ENCODE measurements at places on chromosomes 6 and 20.
A peak's percentile ranks its signal among the peaks of the same experiment; 100 is the strongest.

GRCh38 chr6:3405679-3406078 is 51.2 kb downstream of the SLC22A23 start:
- DNase-seq, result peak; percentile 77

GRCh38 chr6:152554851-152555250 is 82.3 kb downstream of the SYNE1 start:
- no peak for DNase-seq

GRCh38 chr6:105357165-105357564 is 45.7 kb downstream of the PREP start:
- DNase-seq, result no peak

- DNase-seq, result peak; percentile 84
Observed at GRCh38 chr20:47985092-47985850, 200.0 kb upstream of the SULF2 start.

DNA sequence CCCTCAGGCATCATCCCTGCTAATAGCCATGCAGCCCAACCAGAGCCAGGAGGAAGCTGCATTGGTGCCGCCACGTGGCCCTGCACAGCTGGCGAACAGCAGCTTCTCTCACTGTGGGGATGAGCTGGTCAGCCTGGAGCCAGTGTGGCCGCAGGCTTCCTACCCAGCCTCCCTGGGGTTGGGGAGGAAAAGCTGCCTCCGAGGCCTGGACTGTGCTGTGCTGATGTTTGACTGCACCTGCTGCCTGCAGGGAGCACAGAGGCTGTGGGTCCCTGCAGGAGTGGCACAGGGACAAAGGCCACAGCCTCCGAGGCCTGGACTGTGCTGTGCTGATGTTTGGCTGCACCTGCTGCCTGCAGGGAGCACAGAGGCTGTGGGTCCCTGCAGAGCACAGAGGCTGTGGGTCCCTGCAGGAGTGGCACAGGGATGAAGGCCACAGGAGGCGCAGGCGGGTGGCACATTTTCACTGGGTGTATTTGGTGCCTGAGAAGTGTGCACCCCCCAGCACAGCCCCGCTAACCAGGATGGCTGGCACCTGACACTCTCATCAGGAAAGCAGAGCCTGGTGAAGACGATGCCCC is 83.9 kb downstream of the DLL1 start:
- no peak for DNase-seq

DNA sequence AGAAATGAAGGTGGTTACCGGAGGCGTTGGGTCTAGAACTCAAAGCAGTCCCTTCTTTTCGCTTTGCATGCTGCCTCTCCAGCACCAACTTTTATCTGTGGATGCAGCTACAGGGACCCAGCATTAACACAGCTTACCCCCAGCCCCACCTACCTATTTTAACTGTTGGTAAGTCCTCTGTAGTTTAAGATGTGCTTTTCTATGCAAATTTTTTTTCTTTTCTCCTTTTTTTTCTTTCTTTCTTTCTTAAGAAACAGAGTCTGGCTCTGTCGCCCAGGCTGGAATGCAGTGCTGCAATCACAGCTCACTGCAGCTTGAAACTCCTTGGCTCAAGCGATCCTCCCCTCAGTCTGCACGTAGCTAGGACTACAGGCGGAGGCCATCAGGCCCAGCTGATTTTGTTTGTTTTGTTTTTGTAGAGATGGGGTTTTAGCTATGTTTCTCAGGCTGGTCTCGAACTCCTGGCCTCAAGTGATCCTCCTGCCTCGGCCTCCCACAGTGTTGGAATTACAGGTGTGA is 6.5 kb upstream of the USP45 start:
- DNase-seq, result peak; percentile 45

- DNase-seq, result no peak
Observed at GRCh38 chr20:21259346-21259745, 43.8 kb upstream of the XRN2 start.

- DNase-seq, result no peak
Observed at GRCh38 chr20:37839432-37839827, 63.5 kb upstream of the VSTM2L start.

DNA sequence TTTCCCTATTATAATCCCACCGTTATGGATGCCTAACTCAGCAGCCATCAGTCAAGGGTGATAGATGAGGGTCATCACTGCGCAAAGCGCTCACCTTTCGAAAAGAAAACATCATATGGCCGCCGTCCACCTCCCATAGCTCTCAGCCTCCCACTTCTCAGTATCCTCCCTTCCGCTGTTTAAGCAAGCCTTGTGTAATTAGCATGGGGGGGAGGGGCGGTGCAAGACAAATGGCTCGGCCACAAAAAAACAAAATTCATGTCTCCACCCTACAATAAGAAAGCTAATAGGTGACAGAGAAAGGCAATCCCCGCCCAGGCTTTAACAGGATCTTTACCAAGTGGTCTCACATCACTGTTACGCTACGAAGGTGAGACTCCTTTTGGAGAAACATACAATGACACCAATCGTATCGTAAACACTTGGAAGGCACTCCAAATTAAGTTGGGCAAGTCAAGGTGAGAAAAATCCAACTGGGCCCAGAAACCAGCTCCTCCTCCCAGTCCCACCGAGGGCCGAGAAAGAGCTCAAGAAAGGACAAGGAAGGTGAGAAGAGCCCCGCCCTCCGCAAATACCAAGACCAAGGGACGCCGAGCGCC is 645 bp downstream of the DDX39B start:
- DNase-seq, result peak; percentile 55

GRCh38 chr20:7984192-7984591 is 35.4 kb downstream of the TMX4 start:
- no peak for DNase-seq
